ENCODE measurements at places on chromosomes 5 and 9.

DNA sequence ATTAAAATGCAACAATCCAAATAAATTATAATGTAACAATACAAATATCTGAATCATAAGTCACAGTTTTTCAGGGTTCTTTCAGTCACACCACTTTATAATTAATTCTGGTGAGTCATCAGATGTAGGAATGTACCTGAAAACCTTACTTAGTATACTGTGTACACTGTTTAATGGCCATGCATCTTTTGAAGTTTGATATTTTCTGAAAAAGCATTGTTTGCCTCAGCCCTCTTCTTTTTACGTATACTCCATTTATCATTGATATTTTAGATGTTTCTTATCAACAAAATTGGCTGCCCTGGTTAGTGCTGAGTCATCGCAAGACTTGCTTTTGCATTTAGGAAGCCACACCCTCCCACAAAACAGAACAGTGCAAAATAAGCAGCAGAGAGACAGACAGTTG is 218.6 kb downstream of the PJA2 start:
- DNase-seq = peak; percentile 10

DNA sequence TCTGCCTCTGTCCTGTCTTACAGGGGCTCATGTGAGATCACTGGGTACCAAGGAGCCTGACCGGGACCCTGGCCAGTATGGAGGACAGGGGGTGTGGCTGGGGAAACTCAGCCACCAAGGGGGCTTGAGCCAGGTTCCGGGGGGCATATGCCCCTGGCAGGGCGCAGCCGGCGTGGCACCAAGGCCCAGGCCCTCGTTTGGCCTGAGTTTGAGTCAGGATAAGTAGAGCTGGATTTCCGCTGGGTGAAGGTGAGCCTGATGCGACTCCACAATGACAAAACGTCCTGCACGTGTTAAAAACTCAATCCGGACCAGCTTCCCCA is 616 bp upstream of the TSPAN17 start:
- no peak for DNase-seq

- DNase-seq = no peak
Measured at GRCh38 chr9:111630964-111631213, 245 bp upstream of the DNAJC25 start.

DNA sequence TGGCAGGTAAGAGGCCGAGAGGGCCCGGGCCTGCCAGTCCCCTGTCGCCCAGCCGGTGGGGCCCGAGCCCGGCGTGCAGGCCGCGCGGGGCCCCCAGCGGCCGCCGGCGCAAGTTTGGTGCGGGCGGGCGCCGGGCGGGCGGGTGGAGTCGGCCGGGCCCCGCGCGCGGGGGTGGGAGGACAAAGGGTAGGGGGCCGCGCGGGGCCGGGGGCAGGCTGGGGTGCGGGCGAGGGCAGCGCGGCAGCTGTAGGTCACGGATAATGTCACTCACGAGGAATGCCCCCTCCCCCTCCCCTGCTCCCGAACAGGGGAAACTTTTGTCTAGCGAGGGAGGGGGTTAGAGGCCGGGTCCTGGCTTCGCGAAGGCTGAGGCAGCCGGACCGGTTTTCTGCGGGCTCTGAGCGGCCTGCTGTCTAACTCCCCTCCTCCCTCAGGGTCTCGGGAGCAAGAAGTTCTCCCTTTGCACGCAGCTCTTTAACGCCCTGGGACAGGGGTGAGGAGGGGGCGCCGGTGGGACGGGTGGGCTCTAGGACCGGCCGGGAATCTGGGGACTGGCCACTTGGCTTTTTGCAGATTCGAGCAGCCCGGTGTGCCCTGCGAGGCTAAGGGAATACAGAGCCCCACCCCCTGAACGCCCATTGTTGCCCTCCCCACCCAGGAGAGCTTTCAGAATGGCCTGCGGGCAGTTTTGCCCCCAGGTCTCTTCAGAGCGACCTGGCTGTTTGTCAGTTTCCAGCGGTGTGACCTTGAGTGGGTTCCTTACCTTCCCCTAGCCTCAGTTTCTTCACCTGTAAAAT is 21.3 kb upstream of the NDST1 start:
- DNase-seq = peak; percentile 31

DNA sequence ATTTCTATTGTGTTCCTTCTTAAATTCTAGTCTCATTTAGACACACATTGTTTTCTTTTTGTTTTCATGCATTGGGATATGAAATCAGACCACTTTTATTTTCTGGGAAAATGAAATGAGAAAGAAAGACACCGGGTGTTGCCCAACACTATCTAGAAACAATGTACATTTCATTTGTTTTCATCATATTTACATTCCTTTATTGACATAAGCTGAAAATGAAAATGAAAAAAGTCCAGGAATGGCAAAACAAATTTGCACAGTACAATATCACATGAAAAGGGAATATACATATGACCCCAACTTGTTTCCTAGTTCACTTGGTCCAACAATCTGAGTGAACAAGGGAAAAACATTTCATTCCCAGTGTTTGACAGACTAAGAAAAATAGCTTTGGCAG is 20.7 kb downstream of the IFNE start:
- DNase-seq = no peak

DNA sequence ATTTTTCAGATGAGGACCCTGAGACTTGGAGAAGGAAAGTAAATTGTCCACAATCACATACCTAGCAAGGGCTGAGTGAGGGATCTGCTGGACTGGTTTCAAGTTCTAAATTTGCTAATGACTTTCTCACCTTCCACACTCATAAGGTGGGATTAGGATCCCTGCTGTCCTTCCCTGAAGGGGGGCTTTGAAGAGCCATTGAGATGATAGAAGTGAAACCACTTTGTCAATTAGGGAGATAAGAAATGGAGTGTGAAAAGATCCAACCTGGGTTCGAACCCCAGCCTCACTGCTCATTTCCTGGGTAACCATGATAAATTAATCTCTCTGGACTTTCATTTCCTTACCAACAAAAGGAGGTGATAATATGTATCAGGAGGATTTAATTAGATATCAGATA is 32.7 kb upstream of the FOXE1 start:
- no peak for DNase-seq

- DNase-seq = peak; percentile 12
Measured at GRCh38 chr5:66596636-66597182, 516 bp downstream of the MAST4 start.

GRCh38 chr5:14672082-14672481 is 7.6 kb downstream of the OTULIN start:
- no peak for DNase-seq

DNA sequence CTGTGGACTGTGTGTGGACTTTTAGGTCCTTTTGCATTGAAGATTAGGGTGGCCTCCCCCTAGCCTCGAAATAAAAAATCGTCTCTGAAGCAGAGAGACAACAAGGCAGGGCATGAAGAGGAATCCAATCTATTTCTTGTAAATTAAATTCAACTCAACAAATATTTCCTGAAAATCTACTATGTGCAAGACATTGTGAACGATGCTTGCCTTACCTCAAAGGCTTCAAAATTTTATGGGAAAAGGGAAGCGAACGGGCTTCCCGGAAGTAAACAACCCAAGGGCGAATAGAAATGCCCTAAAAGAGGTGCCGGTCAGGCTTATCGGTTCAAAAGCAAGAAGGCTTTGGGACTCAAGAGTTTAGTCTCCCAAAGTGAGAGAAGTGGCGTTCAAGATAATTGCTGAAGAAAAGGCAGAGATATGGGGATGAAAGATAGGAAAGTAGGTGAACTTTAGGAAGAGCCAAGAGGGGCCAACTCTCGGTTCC is 525 bp downstream of the KIF24 start:
- no peak for DNase-seq

DNA sequence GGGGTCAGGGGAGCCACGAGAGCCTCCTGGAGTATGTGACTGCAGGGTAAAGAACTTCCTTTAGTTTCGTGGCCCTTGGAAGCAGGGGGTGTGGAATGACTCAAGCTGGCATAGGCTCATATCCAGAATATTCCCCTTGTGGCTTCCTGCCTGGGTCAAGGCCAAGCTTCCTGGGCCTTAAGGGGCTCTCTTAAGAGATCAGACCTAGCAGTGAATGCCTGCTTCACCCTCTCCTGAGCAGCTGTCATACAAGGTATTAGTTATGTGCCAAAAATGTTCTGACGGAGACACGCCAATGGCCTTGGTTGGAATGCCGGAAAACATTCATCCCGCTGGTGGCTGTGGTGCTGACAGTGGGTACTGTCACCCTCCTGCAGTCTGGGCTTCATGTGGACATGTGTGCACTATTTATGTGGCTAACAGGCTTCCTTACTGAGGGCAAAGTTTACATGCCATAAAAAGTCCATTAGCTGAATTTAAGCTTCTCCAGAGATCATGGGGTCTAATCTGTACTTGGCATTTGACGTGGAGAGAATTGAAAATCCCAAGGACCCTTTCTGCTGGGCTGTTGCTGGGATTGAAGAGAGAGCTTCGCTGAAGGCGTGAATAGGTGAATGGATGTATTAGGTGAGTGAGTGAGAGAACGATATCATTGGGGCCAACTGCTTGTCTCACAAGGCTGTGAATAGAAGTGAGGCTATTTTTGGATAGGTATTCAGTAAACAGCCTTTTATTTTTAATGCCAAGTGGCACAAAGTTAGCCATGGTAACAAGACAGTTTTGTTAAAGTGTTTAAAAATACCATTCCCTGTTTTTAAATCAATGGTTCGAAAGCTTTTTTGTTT is 156.8 kb downstream of the MACROH2A1 start:
- no peak for DNase-seq

DNA sequence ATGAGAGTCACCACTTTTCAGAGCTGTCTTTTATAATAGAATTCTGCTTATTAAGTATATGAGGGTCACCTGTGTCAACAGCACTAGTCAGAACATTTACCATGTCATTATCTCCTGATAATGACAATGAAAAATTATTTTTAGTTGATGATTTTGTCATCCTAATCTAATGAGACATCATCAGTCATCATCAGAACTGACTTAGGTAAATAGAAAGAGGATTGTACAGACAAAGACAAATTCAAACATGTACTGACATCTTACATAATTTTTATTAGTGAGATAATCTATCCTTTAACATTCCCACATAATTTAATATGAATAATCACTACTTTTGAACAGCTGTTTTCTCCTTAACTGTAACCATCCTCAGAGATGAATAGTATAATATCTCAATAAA is 22.6 kb downstream of the CDH9 start:
- no peak for DNase-seq

DNA sequence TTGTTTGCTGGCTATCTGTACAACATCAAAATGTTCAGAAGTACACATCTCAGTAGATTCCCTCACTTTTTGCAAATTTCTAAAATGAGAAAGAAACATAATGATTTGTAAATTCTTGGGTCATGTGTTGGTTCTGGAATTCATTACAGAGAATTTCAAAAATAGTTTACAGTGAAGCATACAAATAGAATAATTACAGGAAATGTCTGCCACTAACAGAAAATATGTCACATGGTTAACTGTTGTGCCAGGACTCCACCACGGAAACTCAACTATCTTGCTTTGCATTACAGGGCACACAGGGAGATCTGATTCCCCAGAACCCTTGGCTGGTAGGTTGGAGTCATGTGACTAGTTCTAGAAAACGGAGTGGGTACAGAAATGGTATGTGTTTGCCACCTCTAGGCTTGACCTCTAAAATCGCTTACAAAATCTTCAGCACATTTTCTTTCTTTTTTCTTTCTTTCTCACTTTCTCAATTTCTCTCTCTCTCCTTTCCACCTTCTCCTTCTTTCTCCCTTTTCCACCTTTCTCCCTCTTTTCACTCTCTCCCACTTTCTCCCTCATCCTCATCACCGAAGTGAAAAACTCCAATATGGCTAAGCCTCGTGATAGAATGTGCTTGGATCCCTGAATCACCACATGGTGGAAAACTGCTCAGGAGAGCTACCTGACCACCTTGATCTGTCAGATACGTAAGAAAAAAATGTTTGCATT is 32.4 kb downstream of the RASEF start:
- DNase-seq = no peak

GRCh38 chr9:112166176-112167140 is 8.6 kb downstream of the SUSD1 start:
- no peak for DNase-seq

- DNase-seq = no peak
Measured at GRCh38 chr5:141493500-141494422, 4.9 kb downstream of the PCDHGC5 start.

DNA sequence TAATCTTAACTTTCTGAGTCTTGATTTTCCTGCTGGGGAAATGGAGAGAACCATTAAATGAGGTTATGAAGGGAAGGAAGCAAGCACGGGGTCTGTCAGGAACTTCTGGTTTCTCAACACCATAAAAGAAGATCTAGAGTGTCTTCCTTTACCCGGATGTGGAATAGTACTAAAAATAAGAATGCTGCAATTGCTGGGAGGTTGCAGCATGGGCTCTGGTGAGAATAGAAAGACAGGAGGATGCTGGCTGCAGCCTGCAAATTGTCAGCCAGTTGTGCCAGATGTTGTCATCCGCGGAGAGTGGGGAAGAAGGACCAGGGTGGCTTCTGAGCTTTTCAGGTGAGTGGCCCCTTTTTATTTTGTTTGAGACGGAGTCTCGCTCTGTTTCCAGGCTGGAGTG is 69.3 kb upstream of the STC2 start:
- DNase-seq = no peak

GRCh38 chr5:1565737-1566734 is 42.3 kb upstream of the LPCAT1 start:
- no peak for DNase-seq

All from activated CD4-positive, alpha-beta memory T cell treated with anti-CD3 and anti-CD28 coated beads for 36 hours (primary cell).